ENCODE measurements at places on chromosomes 16 and 17.
A peak's percentile ranks its signal among the peaks of the same experiment; 100 is the strongest.

GRCh38 chr16:82157534-82157812 lies 12.6 kb downstream of the MPHOSPH6 start:
- DNase-seq = no peak

DNA sequence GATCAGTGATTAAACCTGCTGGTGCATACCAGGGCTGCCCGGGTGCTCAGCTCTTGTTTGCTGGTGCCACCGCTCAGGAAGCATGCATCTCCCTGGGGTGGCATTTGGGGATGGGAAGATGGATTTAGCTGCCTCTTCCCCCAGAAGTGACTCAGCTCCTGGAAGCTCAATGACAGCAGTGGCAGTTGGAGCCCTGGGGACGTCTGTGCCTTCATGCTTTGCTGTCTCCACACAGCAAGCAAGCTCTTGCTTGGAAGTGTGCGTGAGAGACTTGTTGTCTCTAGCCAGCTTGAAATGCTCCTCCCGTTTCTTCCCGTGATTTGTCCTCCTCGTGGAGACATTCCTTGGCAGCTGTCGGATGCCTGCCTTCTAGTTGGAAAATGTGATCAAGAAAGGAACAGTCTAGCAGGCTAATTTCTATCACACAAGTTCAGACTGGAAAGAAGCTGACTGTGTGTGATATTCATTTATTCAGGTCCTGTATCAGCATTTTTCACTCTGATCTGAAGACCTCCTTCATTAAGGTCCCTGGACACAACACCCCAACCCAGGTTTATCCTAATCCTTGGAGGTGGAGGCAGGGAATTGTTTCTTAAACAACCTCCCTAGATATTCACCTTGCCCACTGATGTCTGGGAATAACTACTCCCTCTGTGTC lies 73.0 kb downstream of the BMERB1 start:
- no peak for DNase-seq

- DNase-seq = peak; percentile 32
These were observed 74.8 kb upstream of the GRIN2A start for GRCh38 chr16:10256784-10257641.

- no peak for DNase-seq
These were observed 4.1 kb upstream of the FAAP100 start for GRCh38 chr17:81556175-81556691.

DNA sequence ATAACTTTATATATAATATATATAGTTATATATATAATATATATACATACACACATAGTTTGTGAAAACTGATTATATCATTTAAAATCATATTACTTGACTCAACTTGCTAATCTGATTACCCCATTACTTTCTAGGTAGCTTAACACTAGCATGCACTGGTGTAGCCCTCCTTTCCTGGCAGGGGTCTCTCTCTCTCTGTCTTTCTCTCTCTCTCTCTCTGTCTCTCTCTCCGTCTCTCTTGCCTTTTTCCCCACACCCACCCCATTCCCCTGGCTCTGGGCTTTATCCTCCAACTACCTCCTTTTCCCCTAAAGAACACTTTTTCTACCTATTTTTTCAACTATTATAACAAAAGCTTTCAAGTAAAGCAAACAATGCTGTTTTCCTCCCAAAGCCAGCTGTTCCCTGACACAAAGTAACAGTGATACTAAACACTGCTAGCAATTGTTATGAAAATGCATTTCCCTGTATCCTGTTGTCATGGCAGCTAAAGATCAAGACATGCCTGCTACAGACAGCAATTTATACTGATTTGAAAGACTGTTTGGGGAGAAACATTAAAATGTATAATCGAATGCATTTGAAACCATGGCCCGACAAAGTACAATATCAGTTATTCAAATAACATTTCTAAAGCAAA lies 89.4 kb downstream of the CHD9NB start:
- no peak for DNase-seq

DNA sequence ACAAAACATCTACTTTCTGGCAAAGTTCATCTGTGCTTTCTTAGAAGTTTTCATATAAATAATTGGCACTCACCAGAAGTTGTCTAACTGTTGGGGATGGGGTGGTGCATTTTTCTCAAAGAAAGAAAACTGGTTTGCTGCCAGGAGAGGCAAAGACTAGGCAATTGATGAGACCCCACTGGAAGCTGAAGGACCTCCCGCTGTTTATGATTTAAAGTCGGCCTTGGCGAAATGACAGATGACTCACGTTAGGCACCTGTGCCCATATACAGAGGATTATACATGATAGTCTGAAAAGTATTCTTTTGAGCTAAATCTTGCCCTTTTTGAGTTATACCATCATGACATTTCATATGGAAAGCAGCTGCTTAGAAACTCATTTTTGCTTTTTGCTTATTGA lies 193.0 kb upstream of the ZFHX3 start:
- DNase-seq = no peak

GRCh38 chr17:50618300-50618699 lies 16.4 kb upstream of the ABCC3 start:
- no peak for DNase-seq

GRCh38 chr17:33940769-33941370 lies 314.2 kb upstream of the CCL2 start:
- no peak for DNase-seq

DNA sequence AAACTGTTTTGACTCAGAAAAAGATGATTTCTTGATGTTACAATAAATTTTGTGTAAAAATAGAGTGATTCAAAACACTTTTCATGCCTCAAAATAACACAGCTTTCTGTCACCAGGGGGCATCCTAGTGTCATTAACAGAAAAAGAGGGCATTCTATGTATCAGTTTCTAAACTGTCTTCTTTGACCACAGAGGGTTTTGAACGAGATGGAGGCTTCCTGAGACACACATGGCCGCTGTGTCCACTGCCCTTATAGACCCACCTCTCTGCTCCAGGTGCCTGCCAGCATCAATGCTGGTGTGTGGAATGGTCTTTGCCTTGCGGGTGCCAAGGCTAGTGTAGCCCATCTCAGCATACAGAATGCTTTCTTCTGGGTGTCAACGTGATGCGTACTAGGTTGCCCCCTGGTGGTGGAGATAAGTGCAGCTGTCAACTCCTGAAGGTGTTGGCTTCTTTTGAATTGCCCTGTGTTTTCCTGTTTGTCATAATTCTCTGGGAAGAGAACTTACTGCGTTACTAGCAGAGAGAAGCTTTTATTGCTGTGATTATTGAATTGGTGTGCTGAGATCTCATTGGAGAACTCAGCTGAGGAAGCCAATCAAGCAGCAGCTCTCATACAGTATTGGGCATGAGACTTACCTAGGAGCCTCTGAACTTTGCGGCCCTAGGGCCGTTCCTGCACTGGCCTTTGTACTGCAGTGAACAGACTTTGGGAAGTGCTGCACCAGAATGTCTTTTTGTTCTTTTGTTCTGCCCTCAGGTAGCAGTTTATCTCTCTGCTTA lies 38.6 kb downstream of the USP10 start:
- peak; percentile 80 for DNase-seq

GRCh38 chr17:13400491-13400890 lies 201.2 kb downstream of the HS3ST3A1 start:
- DNase-seq = no peak

DNA sequence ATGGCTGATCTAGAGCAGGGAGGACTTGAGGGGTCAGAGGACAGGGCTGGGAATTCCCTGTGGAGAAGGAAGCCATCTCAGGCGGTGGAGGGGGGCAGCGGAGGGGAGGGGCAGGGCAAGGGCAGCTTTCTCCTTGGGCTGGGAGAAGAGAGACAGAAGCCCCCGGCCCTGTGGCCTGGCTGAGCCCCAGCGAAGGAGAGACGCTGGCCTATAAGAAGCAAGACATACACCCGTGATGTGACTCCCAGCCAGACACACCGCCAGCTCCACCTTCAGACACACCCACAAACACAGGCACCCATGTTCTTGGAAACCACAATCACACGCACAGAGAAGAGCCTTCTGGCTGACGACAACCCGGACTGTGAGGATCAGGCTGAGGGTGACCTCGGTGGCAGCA lies 10.0 kb downstream of the TRPV3 start:
- DNase-seq = no peak

DNA sequence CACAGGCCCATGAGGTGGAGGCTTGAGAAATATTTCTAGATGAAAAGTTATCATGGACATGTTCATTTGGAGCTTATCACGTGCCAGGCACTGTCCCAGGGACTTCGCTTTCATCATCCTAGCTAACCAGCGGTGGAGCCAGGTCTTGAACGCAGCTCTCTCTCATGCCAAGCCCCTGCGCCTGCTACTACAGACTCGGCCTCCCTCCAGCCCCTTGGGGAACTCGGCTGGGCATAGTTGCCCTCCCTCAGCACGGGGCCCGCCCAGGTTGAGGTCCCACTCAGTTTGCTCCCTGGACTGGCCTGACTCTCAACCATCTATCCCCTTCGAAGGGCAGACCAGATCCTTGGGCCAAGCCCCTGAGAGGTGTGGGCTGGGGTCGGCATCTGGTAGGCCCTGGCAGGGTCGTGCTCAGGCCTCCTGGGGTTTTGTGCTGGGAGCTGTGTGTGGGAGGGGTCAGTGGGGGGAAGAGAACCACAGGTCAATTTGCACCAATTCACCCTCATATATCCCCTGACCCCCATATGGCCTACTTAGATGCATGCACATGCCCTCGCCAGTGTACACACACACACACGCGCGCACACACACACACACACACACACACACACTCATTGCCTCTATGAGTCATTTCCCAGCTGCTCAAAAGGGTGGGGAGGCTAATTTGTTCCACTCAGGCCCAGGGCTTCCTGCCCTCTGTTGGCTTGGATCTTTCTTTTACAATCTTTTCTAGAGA lies 12.1 kb upstream of the SCN4A start:
- DNase-seq = no peak

- no peak for DNase-seq
These were observed 1115.6 kb upstream of the GOT2 start for GRCh38 chr16:59849716-59850115.
